ENCODE measurements at places on chromosomes 3 and 15.

- peak; percentile 85 for DNase-seq
These were observed 35.8 kb downstream of the PRKCD start for GRCh38 chr3:53196575-53197407.

- no peak for DNase-seq
These were observed 67.2 kb downstream of the NEO1 start for GRCh38 chr15:73119478-73119877.

GRCh38 chr3:27666708-27667107 lies 55.4 kb downstream of the EOMES start:
- DNase-seq: peak; percentile 82

DNA sequence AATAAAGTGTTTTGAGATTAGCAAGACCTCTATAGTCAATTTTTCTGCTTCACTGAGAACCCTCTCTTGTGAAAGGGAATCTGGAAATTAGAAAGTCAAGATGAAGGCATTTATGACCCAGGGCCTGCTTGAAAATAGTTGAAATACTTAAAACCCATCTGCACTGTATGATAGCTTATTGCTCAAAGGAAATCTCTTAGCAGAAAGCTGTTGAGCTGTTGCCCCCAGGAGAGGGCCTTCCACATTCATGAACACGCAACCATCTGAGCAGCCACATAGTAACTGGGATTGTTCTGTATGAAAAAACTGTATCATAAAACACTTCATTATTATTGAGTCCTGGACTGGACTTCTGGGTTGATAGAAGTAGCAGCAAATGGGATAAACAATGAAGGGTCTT lies 106.4 kb upstream of the PTX3 start:
- DNase-seq: no peak

- DNase-seq: no peak
These were observed 24.7 kb downstream of the MYO5A start for GRCh38 chr15:52503788-52504496.

- DNase-seq: no peak
These were observed 20.6 kb downstream of the SMARCC1 start for GRCh38 chr3:47761046-47761445.

- DNase-seq: no peak
These were observed 125.9 kb upstream of the BCL6 start for GRCh38 chr3:187871204-187871591.

GRCh38 chr3:21055015-21055414 lies 696.0 kb downstream of the ZNF385D start:
- DNase-seq: no peak

DNA sequence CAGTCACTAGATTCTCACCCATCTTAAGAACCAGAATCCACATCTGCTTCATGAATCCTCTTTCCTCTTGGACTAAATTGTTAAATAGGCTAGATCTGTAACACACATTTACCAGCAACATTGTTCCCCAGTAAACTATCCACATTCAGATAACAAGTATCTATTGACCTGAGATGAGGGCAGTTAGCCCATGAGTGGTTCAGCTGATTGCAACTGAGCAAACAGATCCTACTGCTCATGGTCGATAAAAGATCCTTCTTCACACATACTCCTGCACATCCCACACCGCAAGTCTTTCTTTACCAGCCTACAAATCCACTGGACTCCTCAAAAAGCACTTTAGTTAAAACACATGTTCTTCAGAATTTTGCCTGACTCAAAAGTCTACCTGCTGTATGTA lies 59.2 kb downstream of the UACA start:
- no peak for DNase-seq

GRCh38 chr3:47001731-47002170 lies 22.3 kb downstream of the NBEAL2 start:
- no peak for DNase-seq

GRCh38 chr3:16369276-16369675 lies 104.3 kb downstream of the OXNAD1 start:
- DNase-seq: no peak

GRCh38 chr3:190762801-190763200 lies 99.7 kb downstream of the GMNC start:
- no peak for DNase-seq

- no peak for DNase-seq
These were observed 76.2 kb downstream of the IMPG2 start for GRCh38 chr3:101244212-101244575.

- no peak for DNase-seq
These were observed 234.4 kb downstream of the XXYLT1 start for GRCh38 chr3:195036574-195036973.

GRCh38 chr15:68235022-68235421 lies 5.5 kb upstream of the CLN6 start:
- no peak for DNase-seq

- DNase-seq: no peak
These were observed 18.0 kb downstream of the ATP10A start for GRCh38 chr15:25844981-25845680.

GRCh38 chr3:56001537-56001936 lies 466.7 kb downstream of the ERC2 start:
- no peak for DNase-seq

DNA sequence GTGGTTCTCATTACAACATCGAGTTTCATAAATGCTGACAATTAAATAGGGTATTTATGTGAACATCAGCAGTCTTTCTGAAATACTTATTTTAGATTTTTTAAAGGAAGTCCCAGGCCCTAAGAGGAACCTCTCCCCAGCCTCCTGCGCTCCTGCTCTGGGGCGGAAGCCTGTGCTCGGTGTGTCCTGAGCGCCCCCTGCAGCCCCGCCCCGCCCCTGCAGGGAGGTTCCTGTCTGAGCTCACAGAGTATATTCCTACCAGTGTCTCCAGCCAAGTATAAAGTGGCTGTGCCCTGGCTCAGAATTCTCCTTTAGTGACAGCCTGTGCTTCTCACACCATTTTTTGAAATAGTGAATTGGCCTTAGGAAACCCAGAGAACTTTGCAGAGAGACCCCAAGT lies 567.9 kb downstream of the GOLGA6L6 start:
- DNase-seq: no peak

- DNase-seq: no peak
These were observed 68.0 kb upstream of the AP4E1 start for GRCh38 chr15:50840520-50840919.

DNA sequence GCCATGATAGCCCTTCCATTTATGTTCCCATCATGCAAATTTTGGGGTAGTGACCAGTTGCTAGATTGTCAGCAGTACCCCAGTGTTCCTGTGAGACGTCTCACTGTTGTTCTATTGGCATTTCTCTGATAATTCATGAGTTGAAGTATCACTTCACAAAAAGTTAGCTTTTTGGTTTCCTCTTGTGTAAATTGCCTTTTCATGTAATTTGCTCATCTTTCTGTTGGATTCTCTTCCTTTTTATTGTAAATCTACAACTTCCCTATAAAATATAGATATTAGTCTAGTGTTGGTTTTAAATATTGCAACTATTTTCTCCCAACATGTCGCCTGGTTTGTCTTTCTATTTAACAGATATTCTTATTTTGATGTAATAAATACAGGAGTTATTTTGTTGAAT lies 7.5 kb upstream of the A4GNT start:
- DNase-seq: no peak

GRCh38 chr3:196073255-196073753 lies 8.6 kb downstream of the TFRC start:
- DNase-seq: no peak

- no peak for DNase-seq
These were observed 25.5 kb downstream of the MCCC1 start for GRCh38 chr3:183073839-183074238.

DNA sequence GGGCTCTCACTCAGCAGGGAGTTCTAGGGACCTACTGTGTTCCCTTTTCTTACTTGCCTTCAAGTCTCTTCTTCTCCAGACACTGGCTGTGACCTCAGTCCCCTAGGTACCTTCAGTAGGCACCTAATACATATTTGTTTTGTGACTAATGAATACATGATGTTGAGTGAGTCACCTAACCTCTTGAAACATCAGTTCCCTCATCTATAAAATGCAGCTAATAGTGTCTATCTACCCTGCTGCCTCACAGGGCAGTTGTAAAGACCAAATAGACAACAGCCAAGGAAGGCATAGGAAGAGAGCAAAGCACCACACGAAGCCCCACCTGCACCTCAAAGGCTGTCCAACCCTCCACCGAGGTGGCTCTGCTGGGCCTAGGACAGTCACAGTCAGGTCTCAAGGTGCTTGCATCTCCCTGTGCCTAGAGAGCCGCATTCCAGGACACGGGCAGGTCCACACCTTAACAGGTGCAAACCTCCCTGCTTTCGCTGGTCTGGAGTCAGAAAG lies 29.1 kb downstream of the DAPK2 start:
- DNase-seq: no peak

- peak; percentile 20 for DNase-seq
These were observed 5.9 kb downstream of the STARD9 start for GRCh38 chr15:42581272-42581730.

- DNase-seq: no peak
These were observed at the start of gene ARPIN for GRCh38 chr15:89912674-89913396. Gene ARPIN (minus strand): TSS chr15:89912952. CDS start chr15:89912835, 117 bp downstream.

DNA sequence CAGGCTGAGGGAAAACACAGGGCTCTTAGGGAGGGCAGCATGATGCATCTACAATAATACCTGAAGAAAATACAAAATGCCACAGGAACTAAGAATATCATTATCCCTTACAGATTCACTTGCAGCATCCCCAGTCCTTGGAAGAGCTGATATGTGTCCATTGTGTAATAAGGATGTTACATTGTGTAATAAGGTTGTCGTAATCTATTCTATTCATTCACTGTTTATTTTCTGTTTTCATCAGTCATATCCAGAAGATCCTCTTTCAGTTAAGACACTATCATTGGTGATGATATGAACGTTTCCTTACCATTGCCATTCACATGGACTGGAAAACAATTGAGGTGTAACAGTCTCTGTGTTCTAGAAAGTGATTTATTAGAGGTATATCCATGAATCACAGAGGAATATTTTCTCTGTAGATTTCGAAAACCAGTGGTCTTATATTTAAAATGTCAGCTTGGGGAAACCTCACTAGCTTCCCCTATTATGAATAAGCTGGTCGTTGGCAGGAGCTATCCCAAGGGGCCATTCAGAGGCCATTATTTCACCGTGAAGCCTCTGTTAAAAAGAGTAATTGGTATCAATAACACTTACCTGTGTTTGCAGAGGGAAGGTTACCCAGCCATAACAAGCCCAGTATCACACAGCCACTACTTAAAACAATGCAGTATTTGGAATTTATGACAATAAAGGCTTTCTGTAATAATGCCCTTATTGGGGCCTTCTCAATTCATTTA lies 241.1 kb downstream of the ZNF385D start:
- DNase-seq: no peak

DNA sequence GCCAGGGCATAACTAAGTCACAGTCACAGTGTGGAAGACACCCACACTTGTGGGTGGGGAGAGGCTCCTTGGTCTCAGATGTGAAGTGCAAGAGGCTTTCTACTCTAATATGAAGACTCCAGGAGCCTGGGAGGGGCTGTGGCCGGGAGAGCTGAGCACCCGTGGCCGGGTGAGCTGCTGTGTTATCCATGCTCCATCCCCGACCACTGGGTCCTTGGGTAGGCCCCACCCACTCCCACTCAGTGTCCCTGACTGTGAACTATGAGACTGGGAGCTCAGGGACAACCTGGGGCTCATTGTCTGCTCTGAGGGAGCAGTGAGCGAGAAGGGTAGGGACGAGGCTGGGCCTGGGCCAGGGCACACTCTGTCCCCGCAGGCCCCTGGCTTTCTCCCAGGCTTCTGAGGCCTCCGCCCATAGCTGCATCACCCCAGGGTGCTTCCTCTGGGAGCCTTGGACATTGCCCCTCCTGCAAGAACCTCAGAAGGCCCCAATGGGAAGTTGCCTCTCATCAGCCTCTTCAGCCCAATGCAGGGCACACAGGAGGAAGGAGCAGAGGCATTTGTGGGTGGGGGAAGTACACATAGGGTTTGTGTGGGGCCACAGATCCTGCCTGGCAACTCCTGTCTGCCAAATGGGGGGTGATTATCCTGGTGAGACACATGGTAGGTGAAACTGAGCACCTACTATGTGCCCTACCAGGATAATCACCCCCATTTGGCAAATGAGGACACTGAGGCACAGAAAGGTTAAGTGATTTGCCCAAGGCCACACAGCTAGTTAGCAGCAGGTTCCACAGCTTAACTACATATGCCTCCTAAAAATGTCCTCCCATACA lies 2.4 kb downstream of the ANPEP start:
- DNase-seq: no peak

DNA sequence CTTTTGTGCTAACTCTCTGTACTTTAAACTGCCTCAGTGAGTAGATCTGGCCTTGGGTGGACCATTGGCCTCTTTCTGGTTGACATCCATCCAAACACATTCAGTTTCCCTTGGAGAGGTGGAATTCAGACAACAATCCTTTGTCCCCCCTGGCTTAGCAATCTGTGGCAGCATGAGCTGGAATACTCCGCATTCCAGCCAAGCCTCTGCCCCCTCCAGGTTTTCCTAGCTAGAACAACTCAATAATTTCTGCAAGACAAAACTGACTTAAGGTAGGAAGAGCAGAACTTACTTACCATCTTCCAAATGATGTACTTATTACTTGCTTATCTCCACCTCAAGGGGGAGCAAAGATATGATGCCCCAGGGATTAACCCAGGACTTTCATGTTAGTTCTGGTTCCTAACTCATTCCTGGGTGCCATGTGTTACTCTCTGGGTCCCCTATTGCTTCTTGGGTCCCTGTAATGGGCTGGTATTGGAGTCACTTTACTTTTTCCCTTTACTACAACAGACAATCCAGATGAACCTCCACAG lies 21.8 kb upstream of the IL16 start:
- DNase-seq: no peak

GRCh38 chr15:101381671-101382212 lies 86.7 kb upstream of the SNRPA1 start:
- DNase-seq: no peak

GRCh38 chr3:37762698-37763097 lies 99.0 kb upstream of the CTDSPL start:
- no peak for DNase-seq

DNA sequence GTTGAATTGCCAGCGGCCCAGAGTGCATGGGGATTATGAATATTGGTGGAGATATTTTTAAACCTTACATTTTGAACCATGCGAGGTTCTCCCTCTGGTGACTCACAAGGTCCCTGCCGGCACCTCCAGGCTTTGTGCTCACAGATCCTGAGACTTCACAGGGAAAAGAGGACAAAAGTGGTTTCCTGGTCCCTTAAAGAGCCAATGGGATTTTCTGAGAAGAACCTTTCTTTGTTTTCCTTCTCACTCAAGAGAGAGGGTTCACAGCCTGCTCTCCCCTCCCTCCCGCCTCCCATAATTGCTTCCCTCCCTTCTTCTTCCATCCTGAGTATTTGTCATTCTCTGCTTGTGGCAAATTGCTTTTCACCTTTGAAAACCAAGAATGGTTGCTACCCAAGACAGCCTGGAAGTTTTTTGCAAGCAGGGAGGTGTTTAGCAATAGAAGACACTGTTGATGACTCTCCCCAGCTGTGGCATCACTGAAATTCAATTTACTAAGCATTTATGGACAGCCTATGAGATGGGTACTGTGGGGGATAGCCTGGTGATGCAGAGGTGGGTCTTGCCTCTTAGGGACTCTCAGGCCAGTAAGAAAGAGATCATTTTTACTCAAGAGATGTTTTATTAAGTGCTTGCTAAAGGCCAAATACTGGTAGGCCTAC lies 76.6 kb downstream of the CPN2 start:
- no peak for DNase-seq

- DNase-seq: no peak
These were observed 93.0 kb downstream of the MEIS2 start for GRCh38 chr15:37007301-37007700.
